ENCODE measurements at places on chromosomes 3 and 15. TPM values are rescaled to one million over a fixed set of nuclear protein-coding genes. Genes with fewer than 3 reads are reported as not detected.

CASR gene
- total RNA-seq: not detected

GABRG3 gene
- not detected for total RNA-seq

TRPM1 gene
- not detected for total RNA-seq

CCR9 gene
- total RNA-seq: not detected

UQCRC1 gene
- 311 TPM for total RNA-seq

LRRC3B gene
- total RNA-seq: not detected

PARP14 gene
- 12.6 TPM for total RNA-seq

UROC1 gene
- not detected for total RNA-seq

SLC6A20 gene
- not detected for total RNA-seq

GOLGA8S gene
- not detected for total RNA-seq

CIP2A gene
- total RNA-seq: 20.5 TPM

ZNF385D gene
- 1.3 TPM for total RNA-seq

TBCCD1 gene
- 11.3 TPM for total RNA-seq

AGBL1 gene
- total RNA-seq: not detected

PEX5L gene
- total RNA-seq: not detected

NUDT16 gene
- 13.1 TPM for total RNA-seq

ACSBG1 gene
- not detected for total RNA-seq

EPHA3 gene
- 0.15 TPM for total RNA-seq

ATP2B2 gene
- not detected for total RNA-seq

LRRN1 gene
- total RNA-seq: 0.17 TPM

CLDN18 gene
- not detected for total RNA-seq

EXD1 gene
- not detected for total RNA-seq

ALDH1L1 gene
- total RNA-seq: 0.15 TPM

GPR62 gene
- total RNA-seq: 0.15 TPM

FAM3D gene
- not detected for total RNA-seq

KBTBD13 gene
- not detected for total RNA-seq

CYP11A1 gene
- total RNA-seq: 0.84 TPM

LYSMD4 gene
- 3.4 TPM for total RNA-seq

GOLGA6A gene
- not detected for total RNA-seq

TNFAIP8L3 gene
- 2.1 TPM for total RNA-seq

USP50 gene
- not detected for total RNA-seq

PPM1L gene
- 0.45 TPM for total RNA-seq

MRPL46 gene
- 23.0 TPM for total RNA-seq

FBXO45 gene
- total RNA-seq: 4.6 TPM

POPDC2 gene
- not detected for total RNA-seq

RASSF1 gene
- 38.7 TPM for total RNA-seq

GATA2 gene
- total RNA-seq: 2.8 TPM

ACOX2 gene
- total RNA-seq: 6.4 TPM

ZDHHC23 gene
- 0.17 TPM for total RNA-seq

KLHL40 gene
- total RNA-seq: not detected

SELENOT gene
- 81.2 TPM for total RNA-seq
